Naive B cell (primary cell): ENCODE measurements at places on chromosomes 1 and 21. TPM values are rescaled to one million over a fixed set of nuclear protein-coding genes. Genes with fewer than 3 reads are reported as not detected.

GRCh38 chr1:62887799-62888507 lies 104.0 kb downstream of the ATG4C start:
- DNase-seq = no peak

DNA sequence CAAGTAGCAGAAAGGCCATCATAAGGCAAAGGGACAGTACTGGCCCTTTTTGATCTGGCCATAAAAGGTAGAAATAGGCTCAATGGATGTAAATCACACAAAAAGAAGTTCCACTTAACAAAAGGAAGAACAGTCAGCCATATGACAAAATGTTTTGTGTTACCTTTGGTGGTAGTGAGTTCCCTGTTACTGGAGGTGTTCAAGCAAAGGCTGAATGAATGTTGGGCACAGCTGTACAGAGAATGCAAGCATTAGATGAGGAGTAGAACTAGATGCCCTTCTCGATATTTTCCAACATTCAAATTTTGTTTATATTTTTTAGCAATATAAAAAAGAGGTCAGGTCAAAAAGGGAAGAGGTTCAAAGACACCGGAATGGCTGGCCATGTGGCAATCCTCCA lies 20.0 kb downstream of the OLFML3 start:
- DNase-seq = no peak

- DNase-seq = no peak
Measured at GRCh38 chr21:29448766-29449165, 150.0 kb downstream of the BACH1 start.

- DNase-seq = no peak
Measured at GRCh38 chr1:168362991-168363390, 82.3 kb downstream of the TBX19 start.

SERPINC1 gene
- polyA plus RNA-seq = not detected

ICOSLG gene
- polyA plus RNA-seq = 14.1 TPM

GRIK1 gene
- polyA plus RNA-seq = not detected

TSEN15 gene
- polyA plus RNA-seq = 41.5 TPM

GRCh38 chr21:42038826-42039425 lies 28.8 kb upstream of the ZBTB21 start:
- no peak for DNase-seq

BGLAP gene
- polyA plus RNA-seq = not detected

KIF26B gene
- polyA plus RNA-seq = 0.01 TPM

DNA sequence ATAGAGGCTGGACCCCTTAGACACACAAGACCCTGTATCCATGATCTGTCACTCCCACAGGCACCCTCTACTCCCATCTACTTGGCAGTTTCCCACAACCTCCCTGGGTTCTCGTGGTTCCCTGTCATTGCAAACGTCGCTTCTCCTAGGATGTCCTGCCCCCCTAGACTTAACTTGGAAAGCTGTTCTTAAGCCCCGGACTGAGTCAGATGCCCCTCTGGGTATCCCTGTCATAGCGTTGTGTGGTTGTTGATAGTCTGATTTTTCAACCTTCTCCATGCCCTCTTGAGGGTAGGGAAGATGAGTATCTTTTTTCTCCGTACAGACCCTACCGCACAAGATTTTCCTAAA lies 11.8 kb downstream of the RCC1 start:
- DNase-seq = no peak

DNA sequence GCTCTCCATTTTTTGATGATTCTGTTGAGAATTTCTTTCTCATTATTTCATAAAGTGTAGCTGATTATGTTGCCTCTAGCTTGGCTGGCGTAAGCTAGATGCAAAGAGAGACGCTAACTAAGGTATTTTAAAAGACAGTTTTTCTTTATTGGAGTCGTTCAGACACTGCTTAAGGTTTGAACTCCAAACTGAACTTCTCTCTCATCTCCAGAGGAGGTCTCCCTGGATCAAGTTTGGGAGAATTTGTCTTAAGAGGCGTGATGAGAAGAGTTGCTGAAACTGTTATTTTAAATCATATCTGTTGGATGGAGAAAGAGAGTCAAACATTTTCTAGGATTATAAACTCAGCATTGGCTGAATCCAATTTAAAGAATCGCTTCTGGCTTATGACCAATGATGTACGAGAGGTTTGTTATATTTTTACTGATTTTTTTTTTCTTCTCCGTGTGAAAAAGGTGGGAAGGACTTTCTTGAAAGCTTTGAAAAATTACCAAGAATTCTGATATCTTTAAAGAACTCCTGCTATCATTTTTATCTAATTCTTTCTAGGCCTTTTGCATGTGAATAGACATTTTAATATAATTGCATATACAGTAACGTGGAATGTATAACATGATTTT lies 34.0 kb downstream of the MAP3K7CL start:
- no peak for DNase-seq

- DNase-seq = no peak
Measured at GRCh38 chr1:210635108-210635507, 306.4 kb downstream of the HHAT start.

- DNase-seq = no peak
Measured at GRCh38 chr1:27869719-27870085, 2.6 kb upstream of the THEMIS2 start.

DNA sequence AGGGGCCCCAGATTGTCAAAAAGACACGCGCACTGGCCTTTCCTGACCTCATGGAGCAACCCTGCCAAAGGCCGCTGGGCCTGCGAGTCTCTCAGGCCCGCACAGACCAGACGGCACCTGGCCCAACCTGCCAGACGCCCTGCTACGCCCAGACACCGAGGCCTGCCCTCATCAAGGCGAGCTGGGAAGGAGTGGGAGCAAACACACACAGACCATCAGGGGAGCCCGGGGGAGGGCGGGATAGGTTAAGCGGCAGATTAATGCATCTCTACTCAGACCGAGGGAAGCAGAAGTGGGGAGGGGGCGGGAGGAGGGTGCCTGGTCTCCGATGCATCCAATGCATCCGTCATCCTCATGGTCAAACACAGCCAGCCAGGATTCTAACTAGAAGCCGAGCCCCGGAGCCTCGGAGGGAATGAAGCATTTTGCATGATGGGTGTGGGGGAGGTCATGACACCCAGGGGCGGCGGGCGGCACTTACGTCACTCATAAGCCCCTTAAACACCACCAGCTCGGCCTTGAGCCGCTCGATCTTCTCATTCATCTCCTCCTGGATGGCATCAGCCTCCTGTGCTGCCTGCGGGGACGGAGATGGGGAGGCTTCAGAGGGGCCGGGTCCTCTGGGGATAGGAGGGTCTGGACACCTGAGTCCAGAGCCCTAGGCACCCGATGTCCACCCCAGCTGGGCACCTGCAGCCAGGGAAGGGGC lies 17.0 kb upstream of the ALDH4A1 start:
- no peak for DNase-seq

KDF1 gene
- polyA plus RNA-seq = 1.6 TPM

DNA sequence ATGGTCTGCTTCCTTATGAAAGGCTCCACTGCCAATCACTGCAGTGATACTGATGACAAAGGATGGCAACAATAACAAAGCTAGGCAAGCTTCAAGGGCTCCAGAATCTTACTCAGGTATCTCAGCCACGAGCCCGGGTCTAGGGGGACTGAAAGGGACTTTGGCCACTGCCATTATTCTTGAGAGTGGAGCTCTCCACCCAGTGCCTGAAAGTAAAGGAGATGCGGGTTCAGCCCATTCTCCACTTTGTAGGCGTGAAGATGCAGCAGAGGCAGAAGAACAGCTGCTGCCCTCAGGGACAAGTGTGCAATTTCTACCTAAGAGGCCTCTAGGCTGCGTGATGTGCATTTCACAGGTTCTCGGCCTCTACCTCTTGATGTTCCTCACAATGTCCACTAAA lies 31.4 kb upstream of the SLAMF9 start:
- DNase-seq = no peak

TRAF3IP3 gene
- 227 TPM for polyA plus RNA-seq

- no peak for DNase-seq
Measured at GRCh38 chr1:234067581-234068337, 163.3 kb downstream of the SLC35F3 start.
